ENCODE measurements at places on chromosomes 6 and 20. TPM values are rescaled to one million over a fixed set of nuclear protein-coding genes. Genes with fewer than 3 reads are reported as not detected.

Gene SRSF6
- total RNA-seq: 141 TPM

Gene BANF2
- not detected for total RNA-seq

Gene ISM1
- 3.7 TPM for total RNA-seq

Gene SLC16A10
- total RNA-seq: 6.4 TPM

Gene TSPO2
- not detected for total RNA-seq

Gene WASF1
- total RNA-seq: 0.76 TPM
